DMS153 (cell line): ENCODE measurements at places on chromosomes 3 and 15.
A peak's percentile ranks its signal among the peaks of the same experiment; 100 is the strongest.

GRCh38 chr15:89115547-89115946 is 27.3 kb downstream of the ABHD2 start:
- peak; percentile 88 for DNase-seq

- DNase-seq, result no peak
Measured at GRCh38 chr3:173750095-173750494, 352.6 kb downstream of the NLGN1 start.

DNA sequence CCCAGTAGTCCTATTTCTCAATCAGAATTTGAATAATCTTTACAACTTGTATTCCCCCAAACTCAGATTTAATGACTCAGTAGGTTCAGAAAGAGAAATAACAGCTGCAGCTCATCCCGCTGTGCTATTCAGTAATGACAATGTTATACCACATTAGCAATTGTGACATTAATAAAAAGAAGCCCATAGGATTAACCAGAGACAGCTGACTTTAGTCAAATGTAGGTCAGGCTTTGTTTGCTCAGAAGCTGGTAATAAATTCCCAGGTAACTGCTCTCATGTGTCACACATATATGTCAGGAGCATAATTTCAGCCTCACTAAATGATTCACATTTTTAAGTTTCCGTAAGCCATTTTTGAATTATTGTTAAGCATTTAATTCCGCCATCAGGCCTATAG is 222.0 kb upstream of the UBE2E2 start:
- peak; percentile 21 for DNase-seq

DNA sequence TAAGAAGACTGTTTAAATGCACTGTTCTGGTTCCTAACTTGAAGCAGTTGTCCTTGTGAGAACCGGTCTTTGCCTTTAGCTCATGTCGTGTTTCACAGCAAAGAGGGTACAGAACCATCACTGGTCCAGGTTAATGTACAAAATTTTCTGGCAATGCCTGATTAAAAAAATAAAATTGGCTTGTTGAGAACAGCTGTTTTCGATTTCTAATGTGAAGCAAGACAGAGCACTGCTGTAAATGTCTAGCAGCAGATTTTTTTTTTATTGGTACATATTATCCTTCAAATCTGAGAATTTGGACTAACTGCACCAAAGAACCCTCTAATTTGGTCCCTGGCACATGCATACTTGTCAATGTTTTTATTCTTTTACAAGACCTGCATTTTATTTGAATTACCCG is 103.3 kb downstream of the STT3B start:
- no peak for DNase-seq

GRCh38 chr15:61070111-61070901 is 158.8 kb downstream of the RORA start:
- no peak for DNase-seq

- no peak for DNase-seq
Measured at GRCh38 chr15:60464836-60465630, 13.9 kb downstream of the ICE2 start.

GRCh38 chr3:34925851-34926250 is 713.5 kb upstream of the ARPP21 start:
- no peak for DNase-seq

DNA sequence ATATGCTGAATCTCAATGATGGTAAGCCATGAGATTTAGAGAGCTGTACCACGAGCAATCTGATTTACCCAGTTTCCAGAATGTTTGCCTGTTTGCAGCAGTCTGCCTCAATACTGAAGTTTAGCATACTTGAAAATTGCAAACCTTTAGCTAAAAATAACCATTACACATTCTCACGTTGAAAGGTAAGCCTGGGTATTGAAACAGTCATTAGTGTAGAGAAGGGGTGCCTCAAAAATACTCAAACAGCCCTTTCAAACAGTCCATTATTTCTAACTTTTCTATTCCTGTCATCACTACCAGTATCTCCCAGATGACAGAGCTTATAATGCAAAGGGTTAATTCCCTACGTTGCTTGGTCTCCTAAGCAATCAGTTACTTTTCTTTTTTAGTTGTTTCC is 111.8 kb upstream of the MBNL1 start:
- DNase-seq, result no peak

DNA sequence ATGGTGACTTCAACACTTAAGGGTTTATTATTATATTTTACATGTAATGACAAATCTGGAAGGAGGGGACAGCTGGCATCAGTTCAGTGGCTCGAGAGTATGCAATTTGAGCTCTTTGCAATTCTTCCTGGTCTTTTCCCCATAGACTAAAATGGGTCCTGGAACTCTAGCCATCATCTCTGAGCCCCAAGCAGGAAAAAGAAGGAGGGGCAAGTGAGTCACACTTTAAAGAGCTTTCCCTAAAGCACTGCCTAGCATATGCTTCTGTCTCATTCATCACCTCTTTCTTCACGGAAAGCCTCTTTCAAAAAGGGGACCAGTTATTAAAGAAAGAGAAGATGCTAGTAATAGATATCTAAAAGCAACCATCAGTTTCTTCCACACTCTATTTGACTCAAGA is 466.3 kb downstream of the ZIC1 start:
- no peak for DNase-seq

DNA sequence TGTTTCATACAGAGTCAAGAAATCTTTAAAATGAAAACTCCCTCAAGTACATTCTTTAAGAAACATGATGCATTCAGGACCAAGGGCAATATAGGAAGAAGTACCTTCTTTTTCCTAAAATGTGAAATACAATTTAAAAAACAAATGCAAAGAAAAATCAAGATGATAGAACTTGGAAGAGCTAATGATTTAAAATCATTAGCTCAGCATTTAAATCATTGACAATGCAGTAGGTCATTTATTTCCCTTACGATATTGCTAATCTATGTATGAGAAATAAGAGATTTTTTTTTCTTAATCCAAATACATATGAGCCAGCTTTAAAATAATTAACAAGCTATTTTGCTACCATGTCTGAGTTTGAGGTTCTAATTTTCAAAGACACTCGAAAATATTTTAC is 105.5 kb downstream of the HHLA2 start:
- DNase-seq, result no peak

DNA sequence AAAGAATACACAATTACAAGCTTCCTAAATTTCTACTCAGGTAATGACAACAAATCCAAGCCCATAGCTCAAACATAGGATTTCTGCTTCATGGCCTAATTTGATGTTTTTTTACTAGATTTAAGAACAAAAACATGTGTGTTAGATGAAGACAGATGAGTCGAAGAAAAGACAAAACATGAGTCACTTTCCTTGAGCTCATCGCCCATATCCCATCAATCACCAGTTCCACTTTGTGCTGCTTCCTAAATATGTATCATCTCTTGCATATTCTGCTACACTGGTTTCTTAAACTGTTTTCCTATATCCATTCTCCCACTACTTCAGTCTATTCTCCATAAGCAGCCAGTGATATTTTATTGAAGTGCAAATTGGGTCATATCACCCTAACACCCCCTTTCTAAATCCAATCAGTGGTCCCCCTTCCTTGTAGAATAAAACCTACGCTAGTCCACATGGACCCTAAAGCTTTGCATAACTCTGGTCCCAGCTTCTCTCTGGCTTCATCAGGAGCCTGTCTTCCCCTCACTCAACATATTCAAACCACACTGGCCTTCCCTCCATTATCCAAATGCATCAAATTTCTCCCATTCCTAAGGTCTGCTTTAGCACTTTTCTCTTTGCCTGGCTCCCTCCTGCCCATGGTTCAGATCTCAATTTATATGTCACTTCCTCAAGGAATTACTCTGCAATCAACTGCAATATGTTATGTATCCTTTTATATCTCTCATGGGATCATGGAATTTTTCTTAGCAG is 1033.9 kb downstream of the FHIT start:
- DNase-seq, result no peak

DNA sequence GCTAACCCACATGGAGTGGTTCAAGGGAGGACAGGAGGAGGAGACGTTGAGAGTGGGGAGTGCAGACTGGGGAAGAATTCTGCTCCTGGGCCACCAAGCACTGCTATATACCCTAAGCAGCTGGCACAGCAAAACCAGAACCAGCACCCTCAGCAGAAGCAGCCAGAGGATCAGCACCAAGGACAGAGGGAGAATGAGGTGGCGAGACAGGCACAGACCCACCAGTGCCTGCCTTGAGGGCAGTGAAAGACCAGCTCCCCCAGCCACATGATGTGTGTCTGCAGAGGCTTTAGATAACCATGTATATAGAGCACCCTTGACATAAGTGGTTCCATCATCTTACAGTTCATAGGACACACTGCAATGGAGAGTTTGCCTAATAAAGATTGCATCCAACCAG is 319.0 kb downstream of the GABRB3 start:
- DNase-seq, result no peak

GRCh38 chr3:50122071-50122470 is 33.1 kb upstream of the SEMA3F start:
- DNase-seq, result no peak

GRCh38 chr3:6273878-6274277 is 587.0 kb upstream of the GRM7 start:
- DNase-seq, result no peak

DNA sequence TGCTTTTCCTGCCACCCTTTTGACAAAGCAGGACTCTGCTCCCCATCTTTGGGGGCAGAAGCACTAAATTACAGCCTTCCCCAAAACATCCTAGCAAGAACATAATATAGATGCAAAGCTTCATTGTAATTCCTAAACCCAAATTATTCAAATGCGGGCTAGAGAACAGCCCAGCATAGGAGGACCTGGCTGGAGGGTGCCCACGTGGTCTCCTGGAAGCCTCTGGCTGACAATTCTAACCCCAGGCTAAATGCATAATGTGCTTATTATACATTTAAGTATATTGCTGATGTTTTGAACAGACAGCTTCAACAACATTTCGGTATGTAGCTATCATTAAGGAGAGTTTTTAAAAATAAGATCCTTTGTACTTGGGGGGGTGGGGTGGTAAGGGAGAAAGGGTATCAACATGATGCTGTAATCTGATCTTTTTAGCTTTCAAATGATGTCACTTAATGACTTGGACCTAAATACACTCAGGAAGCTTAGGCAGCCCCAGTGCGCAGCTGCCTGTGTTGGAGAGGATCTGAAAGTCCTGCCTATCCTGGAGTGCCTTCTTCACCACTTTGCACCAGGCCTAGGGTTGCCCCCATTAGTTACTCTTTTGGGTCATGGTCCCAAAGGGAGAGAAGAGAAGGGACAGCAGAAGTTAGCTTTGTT is 57.2 kb upstream of the USP3 start:
- peak; percentile 74 for DNase-seq

- no peak for DNase-seq
Measured at GRCh38 chr3:10547413-10547812, 42.0 kb upstream of the ATP2B2 start.
